ENCODE measurements at places on chromosomes 11 and 22.

- peak; percentile 31 for DNase-seq
Observed at GRCh38 chr22:30314915-30315314, 11.8 kb downstream of the TBC1D10A start.

DNA sequence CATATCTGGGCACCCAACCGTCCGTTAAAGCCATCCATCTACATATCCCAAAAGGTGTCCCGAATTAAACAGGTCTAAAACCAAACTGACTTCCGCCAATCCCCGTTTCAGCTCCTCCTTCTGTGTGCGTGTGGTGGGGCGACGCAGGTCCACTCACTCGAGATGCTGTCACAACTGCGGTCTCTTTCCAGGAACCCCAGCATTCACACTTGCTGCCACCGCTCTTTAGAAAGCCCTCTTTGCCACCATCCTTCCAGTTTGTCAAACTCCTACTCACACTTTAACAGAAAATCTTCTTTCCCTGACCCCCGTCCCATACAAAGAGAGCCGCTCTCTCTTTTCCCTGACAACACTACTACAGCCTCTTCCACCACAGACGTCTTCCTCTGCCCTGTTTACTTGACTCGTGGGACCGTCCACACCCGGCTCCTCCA, 467 bp downstream of the ESS2 start:
- DNase-seq, result no peak

DNA sequence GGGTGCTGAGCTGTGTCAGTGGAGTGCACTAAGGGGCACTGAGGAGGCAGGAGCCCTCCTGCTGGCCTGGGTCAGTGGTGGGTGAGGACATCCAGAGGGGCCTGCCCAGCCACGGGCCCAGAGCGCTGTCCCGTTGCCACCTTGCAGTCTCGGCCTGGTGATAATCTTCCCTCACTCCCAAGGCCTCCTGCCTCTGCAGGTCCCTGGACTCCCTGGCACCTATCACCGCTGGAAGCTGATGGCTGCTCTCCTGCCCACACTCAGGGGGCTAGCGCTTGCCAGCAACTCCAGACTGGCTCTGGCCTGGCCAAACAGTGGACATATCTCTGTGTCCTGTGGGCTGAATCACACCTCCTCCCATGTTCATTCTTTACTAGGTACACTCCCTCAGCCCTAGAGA, 86.5 kb upstream of the PITPNB start:
- DNase-seq, result no peak

- no peak for DNase-seq
Observed at GRCh38 chr11:66324664-66325063, 7.8 kb upstream of the CD248 start.

DNA sequence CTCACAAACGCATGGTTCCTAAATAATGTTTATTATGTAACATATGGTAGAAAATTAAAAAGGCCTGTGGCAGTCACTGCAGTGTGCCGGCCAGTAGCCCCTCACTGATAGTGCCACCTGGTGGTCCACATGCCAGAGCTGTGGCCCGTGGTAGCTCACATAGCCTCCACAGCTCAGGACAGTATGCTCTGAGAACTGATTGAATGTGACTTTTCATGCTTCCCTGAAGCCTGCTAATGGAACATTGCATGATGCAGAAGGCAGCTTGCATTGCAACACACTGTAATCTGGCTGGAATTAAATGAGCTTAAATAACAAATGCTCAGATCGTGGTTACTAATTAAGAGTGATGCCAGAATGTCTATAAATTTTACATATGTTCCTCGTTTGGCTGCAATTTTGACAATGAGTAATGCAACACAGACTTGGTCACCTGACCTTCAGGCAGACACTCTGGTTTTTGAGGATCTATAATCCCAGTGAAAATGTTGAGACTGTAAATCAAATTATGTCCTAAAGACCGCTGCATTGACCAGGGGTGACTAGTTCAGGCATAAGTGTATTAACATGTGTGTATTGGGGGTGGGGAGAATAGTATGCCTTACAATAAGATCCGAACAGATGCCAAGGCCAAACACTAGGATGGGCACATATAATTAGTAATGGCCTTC, 566.4 kb downstream of the METTL15 start:
- no peak for DNase-seq

- DNase-seq, result no peak
Observed at GRCh38 chr11:75350743-75351540, 519 bp downstream of the ARRB1 start.

DNA sequence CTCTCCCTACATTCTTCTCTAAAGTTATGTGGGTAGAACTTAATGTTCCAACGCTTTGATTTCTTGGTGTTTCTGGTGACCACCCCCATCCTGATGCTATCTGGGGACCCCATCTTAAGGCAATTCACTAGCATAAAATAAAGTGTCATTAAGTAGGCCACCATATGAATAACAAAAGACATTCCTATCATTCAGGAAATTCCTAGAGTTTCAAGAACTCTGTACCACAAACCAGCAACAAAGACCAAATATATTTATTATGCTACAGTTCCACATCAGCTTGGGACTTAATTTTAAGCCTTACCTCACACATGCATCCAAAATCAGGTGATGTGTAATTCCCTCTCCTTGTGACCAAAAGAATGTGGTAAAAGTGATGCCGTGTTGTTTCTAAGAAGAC, 254.6 kb upstream of the LRRC4C start:
- no peak for DNase-seq

- no peak for DNase-seq
Observed at GRCh38 chr11:469684-470560, 19.8 kb downstream of the PTDSS2 start.

DNA sequence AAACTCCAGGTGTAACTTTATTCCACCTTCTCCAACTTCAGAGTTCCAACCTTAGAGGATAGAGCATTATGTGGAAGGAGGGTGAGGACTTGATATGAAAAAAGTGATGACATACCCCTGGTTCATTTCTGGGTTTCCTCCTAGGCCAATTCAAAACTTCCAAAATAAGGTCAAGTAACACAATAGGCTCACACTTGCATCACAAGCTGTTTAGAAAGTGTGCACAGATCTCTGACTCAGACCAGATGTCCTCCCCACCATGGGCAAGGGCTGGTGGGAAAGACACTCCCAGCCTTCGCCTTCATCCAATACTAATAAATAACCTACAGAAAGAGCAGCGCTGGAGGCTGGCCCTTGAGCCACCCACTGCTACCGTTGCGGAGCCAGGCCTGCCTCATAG, 5.8 kb upstream of the BUD13 start:
- DNase-seq, result no peak

- no peak for DNase-seq
Observed at GRCh38 chr11:2316169-2316962, 14.6 kb downstream of the TSPAN32 start.

- no peak for DNase-seq
Observed at GRCh38 chr11:57179681-57180080, 2.1 kb upstream of the LRRC55 start.

GRCh38 chr22:49270595-49271368, 556.9 kb downstream of the BRD1 start:
- DNase-seq, result no peak

DNA sequence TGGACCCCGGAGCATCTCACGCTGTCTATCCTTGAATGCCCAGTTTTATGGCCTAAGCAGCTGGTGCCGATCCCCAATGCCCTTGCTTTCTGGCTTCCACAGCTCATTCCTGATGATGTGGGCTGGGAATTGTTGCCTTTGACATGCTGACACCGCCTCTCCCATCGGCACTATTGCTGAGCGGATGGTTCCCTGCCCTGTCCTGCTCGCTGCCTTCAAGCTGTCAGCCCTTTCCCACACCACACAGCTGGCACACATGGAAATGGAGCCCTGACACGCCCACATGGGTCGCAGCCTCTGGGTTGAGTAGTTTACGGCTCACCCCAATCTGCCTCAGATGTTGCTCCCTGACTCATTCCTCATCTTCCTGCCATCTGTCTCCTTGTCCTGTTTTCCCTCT, 110.2 kb upstream of the SESN3 start:
- no peak for DNase-seq

- DNase-seq, result no peak
Observed at GRCh38 chr11:37280200-37280599, 682.2 kb upstream of the RAG2 start.

GRCh38 chr11:122848186-122848585, 9.9 kb downstream of the CRTAM start:
- no peak for DNase-seq

DNA sequence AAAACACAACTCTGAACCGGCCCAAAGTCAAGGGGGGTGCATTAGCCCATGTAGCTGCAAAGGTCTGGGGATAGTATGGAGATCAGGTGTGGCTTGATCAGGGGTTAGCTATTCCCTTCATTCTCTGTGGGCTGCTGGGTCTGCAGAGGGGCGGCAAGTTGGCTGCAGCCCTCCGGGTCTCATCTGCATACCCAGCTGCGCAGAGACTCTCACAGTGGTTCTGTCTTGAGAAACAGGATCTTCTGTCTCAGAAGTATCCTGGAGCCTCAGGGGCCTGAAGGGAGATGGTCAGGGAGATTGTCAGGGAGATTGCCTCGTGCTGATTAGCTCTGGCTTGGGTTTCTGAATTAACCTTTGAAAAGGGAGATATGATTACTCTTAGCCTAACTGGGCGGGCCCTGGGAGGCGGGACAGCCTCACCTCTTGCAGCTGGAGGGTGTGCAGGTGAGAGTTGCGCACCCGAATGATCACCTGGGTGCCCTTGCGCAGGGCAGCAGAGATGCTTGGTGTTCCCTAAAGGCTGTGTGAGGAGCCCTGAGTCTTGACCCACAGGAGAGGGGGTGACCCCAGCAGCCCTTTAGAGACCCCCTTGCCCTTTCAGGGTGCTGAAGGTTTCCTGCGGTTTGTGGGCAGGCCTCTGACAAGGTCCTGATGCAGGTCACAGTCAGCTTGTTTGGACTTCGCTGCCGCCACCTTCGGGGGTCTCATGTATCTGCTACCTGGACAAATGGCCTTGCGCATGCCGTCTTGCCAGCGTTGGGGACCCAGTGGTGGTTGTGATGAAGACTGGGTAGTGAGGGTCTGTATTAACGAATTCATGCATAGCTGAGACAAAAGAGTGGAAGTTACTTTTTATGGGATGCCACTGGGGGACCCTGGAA, 7.3 kb downstream of the ARHGAP8 start:
- no peak for DNase-seq

DNA sequence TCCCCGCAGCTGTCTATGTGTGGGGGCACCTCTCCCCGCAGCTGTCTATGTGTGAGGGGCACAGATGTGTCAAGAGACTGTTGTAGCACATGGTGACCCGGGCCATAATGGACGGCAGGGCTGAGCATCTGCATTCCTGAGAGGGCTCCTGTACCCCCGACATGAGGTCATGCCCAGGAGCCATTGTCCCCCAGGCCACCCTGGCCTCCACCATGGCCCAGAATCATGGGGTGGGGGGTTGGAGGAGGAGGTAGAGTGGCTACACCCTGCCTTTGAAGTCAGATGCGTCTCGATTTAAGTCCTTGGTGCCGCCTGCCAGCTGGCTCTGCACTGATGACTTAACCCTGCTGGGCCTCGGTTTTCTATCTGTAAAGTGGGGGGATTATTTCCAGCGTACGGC, 49.1 kb downstream of the ARHGAP8 start:
- no peak for DNase-seq

- DNase-seq, result no peak
Observed at GRCh38 chr11:116511684-116512083, 261.1 kb downstream of the BUD13 start.

GRCh38 chr11:63510360-63511047, 4.6 kb downstream of the LGALS12 start:
- DNase-seq, result no peak

GRCh38 chr11:117696540-117696939, 100.5 kb downstream of the DSCAML1 start:
- DNase-seq, result no peak

- DNase-seq, result no peak
Observed at GRCh38 chr11:105548359-105548758, 61.5 kb upstream of the GRIA4 start.

DNA sequence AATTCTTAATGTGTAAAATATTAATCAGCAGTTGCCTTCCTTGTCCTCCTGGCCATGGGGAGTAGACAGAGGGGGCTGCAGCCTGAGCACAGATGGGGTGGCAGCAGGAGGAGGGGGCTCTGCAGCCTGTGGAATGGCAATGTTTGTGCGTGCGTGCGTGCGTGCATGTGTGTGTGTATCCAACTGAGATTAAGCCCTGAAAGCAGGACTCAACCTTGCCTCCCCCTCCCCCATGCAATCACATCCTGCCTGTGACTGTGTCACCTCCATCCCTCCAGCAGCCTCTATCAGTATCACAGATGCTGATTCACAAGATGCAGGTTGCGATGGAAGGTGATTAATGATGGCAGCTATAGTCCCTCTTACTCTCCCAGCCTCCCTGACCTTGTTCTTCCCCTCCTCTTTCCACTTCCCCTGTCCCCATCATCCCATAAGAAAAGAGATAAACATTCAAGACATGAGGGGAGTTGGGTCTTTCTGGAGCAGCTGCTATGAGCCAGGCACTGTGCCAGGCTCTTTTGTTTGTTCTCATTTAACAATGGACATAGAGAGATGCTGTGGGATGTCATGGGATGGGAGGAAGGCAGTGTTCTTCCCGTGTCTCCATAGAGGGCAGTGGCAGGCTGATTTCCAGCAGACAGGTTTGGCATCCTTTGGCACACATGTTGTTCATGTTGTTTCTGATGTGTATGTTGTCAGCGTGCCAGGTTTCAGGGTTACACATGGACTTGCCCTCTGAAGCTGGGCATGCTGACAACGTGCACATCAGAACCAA, 43.8 kb upstream of the NECTIN1 start:
- no peak for DNase-seq

Measured in stimulated activated CD8-positive, alpha-beta memory T cell treated with anti-CD3 and anti-CD28 coated beads, Interleukin-15, amount 100 ng/mL, for 4 hours (primary cell).